ENCODE measurements at places on chromosomes 7 and 10.

DNA sequence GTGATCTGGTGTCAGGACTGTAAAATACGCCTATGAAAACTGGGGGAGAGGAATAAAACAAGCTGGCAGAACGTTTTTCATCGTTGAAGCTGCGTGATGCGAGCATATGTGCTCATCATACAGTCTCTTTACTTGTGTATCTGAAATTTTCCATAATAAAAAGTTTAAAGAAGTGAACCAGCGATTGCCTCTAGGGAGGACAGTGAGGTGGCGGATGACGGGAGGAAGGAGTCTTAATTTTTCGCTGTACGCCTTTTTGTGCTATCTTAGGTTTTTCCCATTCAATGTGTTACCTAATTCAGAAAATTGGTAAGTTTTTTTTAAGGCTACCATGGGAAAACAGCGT lies 891 bp upstream of the WAPL start:
- no peak for DNase-seq

- DNase-seq = no peak
Measured at GRCh38 chr10:31582365-31583052, 263.5 kb downstream of the ZEB1 start.

DNA sequence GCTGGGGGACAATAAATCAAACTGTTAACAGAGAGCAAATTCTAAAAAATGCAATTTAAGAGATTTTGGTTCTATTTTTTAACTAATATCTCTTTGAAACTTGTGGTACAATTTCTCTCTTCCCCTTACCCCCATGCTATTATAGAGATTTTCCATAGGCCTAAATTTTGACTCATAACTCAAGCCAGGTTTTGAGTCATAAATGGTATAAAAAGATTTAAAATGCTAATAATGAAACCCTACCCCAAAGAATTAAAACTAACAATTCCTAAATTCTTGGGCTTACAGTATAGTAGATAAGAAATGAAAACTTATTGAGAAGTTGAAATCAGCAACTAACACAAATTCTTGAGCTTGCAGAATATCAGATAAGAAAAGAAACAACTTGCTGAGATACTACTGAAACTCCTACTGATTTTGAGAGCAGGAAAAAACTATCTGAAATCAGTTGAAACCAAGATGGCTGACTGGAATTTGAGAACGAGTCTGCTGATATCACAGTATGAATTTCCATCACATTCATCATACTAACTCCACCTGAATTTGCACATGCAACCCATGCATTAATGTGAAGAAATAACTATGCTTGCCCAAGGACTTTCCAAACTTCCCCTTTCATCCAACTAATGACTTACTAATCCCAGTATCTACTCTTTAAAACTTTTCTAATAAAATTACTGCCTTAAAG lies 36.3 kb downstream of the POT1 start:
- no peak for DNase-seq

DNA sequence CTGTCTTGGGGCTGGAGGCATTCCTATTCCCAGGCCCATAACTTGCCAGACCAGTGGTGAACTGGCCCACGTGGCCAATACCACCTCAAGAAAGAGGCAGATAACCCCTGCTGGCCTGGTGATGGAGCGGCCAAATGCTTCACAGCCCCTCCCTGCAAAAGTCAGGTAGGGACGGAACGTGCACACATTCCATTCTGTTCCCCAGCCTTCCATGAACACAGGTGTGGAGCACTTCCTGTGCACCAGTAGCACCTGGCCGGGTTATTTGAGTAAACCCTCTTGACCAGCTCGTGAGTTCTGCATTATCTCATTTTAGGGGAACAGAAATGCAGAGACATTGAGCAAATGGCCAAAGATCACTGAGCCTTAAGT lies 134.4 kb downstream of the SH3PXD2A start:
- no peak for DNase-seq

DNA sequence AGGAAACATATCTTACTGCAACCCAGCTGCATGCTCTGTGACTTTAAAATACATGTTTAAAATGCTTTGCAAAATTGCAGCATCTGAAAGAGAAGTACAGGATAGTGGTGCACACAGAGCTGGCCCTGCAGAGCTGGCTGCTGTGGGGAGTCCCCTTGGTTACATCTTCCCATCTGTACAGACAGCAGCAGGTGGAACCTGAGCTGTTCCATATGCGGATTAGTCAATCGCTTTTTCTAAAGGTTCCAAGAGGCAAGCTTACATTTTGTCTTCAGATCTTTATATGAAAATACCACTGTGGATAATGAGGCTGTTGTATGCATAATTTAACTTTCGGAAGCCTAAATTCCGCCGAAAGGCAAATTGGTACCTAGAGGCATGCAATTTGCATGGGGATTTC lies 444.1 kb downstream of the NRG3 start:
- DNase-seq = no peak

Data from fibroblast of skin of left quadriceps (primary cell).